ENCODE measurements at places on chromosomes 7 and 10.

GRCh38 chr7:5420067-5420880 is 3.4 kb downstream of the TNRC18 start:
- DNase-seq, result no peak

- no peak for DNase-seq
Observed at GRCh38 chr10:27701938-27702537, 43.6 kb downstream of the MKX start.

DNA sequence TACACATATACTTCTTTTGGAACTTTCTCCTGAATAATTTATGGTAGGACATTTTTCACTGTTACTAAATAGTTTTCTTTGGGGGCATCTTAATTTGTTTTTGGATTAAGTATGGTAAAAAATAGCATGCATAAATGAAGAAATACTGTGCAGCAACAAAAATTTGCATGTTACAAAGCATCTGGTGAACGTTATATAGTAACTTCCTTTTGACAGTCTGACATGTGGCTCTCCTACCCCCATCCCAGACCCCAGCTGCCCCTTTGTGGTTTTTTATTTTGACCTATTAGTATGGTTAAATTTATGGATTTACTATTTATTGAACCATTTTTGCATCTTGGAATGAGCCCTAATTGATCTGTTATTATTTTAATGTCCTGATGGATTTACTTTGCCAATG is 9.9 kb downstream of the TASOR2 start:
- no peak for DNase-seq

GRCh38 chr10:71241114-71241829 is 28.9 kb downstream of the UNC5B start:
- DNase-seq, result no peak

GRCh38 chr10:127911218-127911866 is 4.4 kb downstream of the PTPRE start:
- DNase-seq, result no peak

DNA sequence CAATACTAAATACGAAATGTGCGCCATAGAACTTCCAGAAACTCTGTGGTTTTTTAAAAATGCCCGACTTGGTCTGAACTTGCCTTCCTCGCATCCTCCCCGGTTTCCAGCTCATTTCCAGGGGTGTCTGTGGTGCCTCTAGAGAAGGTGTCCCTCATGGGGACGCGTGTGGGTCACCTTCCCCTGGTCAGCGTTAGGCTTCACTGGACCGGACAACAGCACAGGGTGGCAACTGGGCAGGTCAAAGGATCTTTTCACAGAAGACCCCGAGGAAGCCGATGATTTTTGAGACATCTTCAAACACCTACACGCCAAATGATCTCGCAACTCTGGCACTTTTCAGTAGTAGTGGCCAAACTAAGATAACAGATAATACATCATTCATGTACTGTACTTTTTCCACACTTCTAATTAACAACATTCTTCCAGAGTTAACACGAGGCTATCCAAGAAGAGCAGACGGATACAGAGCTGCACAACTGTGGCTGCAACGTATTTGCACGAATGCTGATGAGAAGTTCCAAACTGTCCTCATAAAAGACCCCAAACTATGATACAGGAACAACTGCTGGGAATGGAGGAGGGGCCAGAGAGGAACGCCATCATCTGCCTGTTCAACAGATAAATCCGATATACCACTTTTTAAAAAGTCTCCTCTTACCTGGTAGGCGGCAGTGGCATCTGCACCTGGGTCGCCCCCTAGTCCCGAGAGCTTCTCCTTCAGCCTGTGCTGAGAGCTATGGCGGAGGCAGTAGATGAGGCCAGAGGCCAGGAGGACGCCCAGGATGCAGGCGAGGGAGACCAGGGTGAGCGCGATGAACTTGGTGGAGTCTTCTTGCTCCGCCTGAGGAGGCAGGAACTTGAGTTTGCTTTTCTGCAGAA is 345.5 kb downstream of the DNAJB6 start:
- DNase-seq, result no peak

DNA sequence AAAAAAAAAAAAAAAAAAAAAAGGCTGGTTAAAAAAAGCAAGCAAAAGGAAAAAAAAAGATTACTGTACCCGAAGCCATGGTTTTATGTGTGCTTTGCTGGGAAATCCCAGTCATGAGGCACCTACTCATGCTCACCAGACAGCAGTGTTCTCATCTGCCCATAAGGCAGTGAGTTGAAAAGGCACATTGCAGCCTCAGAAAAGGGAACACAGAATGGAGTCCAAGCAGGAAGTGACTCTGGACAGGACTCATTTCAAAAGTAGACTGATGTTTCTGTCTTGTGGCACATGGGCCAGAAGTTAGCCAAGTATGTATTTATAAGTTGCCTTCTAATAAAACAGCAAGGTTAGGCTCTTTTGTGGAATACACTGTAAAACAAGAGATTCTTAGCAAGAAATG is 40.2 kb downstream of the PDSS1 start:
- no peak for DNase-seq

GRCh38 chr10:11097686-11098085 is 80.0 kb downstream of the CELF2 start:
- no peak for DNase-seq

GRCh38 chr7:148622887-148623585 is 32.5 kb downstream of the C7orf33 start:
- DNase-seq, result no peak

GRCh38 chr7:55164527-55164926 is 145.7 kb downstream of the EGFR start:
- DNase-seq, result peak; percentile 9

GRCh38 chr7:21370283-21370982 is 57.5 kb upstream of the SP4 start:
- no peak for DNase-seq

- DNase-seq, result no peak
Observed at GRCh38 chr7:23955145-23955544, 245.1 kb downstream of the STK31 start.

DNA sequence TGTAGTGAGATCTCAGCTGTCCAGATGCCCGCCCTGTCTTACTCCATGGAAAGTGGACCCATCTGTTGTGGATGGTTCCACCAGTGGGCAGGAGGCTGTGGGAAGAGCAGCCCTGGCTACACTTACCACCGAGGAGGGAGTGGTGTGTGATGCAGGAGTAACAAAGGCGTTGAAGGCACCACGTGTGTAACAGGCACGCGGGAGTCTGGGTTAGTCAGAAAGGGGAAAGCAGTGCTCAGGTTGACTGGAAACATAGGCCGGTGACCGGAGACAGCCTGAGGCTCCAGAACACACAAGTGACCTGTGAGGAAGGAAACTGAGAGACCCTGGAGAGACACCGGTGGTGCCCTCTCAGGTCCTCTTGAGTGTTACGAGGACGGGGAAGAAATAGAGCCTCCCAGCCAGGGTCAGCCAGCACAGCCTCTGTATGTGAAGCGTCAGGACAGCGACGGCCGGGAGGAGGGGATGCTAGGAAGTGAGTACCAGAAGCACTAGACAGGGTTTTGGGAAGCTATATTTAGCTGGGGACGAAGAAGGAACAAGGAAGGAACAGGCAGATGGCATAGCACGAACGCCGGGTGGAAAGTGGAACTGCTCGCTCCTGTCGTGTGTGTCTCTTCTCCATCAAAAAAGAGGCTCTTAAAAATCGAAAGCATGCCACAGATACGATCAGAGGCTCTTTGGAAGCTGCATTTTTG is 51.7 kb downstream of the DAGLB start:
- DNase-seq, result no peak

DNA sequence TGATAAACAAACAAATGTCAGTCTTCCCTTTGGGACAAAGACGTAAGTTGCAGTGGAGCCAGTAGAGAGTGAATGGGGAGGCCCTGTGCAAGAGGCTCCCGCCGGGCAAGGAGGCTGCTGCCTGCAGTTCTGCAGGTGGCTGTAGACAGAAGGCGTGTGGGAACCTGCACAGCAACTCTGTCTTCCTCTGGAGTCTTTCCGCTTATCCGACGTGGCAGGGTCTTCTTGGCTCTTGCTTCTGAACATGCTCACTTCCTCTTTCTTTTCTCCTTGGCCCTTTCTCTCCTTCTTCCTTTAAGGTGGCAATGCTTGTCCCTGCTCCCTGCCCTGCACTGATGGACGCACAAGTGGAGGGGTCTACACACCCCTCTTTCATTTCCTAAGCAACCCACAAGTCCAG is 122.5 kb downstream of the HIPK2 start:
- DNase-seq, result no peak

- no peak for DNase-seq
Observed at GRCh38 chr10:76641215-76641614, 996.4 kb downstream of the KCNMA1 start.

DNA sequence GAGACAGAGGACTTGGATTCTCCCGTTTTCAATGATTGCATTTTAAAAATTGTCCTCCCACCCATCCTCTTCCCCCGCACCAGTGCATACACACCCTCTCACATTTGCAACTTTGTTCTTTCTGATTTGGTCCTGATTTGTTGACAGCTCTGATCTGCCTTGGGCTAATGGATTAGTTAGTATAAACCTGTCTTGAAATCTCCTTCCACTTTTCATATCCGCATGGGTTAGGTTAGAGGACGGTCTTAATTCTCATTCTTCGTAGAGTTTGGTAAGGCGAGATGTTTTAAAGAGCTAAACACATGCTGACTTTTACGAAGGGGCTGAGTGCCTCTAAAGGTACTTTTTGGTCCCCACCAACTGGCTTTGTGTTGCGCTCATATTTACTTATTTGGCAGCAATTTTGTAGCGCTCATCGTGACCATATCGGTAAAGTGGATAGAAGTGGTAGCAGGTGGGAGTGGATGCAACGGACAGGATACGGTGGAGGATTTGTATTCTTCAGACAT is 1.1 kb downstream of the AHR start:
- DNase-seq, result no peak

DNA sequence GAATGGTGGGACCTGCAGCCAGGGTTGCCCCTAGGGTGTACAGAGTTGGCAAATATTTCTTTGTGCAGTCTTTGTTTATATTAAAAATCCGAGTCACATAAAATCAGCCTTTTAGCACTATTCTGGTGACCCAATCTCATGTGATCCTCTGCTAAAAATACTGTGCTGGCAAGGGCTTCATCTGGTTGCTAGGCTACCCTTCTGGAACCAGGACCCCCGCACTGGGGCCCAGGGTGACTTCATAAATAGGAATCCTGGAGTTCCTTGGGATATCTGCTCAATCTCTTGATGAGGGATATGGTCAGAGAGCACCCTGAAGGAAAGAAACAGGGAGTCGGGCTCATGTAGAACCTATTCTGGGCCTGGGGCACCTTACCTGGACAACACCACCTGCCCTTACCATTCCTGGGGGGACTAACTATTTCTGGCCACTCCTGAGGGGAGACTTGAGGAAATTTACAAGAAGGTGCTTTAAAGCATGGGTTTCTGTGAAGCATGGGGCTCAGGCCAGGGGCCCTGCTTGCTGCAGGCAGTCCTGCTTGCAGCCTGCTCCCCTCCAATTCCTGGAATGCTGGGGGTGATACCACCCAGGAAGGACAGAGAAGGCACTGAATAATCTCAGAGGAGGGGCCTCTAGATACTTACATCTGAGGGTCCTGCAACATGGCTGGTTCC is 44.7 kb downstream of the SH2D4B start:
- DNase-seq, result no peak

DNA sequence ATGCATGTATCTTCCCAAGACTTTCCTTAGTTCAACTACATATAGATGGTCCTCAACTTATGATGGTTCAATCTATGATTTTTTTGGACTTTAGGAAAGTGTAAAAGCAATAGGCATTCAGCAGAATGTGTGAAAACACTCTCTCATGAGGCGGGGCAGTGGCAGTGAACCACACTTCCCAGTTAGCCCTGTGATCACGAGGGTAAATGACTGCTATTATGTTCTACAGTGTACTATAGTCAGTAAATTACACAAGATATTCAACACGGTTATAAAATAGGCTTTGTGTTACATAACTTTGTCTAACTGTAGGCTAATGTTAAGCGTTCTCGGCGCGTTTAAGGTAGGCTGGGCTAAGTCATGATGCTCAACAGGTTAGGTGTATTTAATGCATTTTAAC is 169.3 kb downstream of the AMPH start:
- DNase-seq, result no peak

GRCh38 chr10:91250341-91250740 is 29.9 kb downstream of the PCGF5 start:
- DNase-seq, result no peak

- no peak for DNase-seq
Observed at GRCh38 chr7:43198599-43199090, 86.2 kb downstream of the HECW1 start.

DNA sequence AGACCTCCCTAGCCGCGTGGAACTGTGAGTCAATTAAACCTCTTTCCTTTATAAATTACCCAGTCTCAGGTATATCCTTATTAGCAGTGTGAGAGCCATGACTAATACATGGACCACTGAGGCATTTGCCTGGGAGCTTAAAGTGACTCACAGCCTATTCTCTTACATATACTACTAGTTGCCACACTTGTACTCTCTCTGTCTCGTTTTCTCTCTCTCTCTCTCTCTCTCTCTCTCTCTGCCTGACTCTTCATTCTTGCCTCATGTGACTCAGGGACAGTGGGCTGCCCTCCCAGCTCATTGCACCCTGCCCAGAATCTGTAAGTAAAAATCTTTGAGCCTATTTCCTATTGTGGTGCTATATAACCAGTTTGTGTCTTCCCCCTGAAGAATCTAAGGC is 238.5 kb upstream of the MAGI2 start:
- no peak for DNase-seq

DNA sequence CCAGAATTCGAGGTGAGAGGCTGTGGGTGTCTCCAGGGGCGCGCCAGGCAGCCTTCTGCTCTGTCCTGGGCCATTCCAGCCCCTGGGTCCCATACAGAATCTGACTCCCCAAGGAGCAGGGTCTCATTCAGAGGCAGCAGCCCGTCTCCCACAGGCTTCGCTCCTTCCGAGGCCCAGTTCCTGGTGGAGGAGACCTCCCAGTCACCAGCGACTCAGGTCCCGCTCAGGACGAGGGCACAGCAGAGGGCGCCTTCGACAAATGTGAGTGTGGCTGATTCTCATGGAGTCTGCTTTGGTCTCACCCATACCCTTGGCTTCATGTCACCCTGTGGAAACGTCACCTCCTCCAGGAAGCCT is 81.8 kb upstream of the GPR26 start:
- DNase-seq, result no peak

DNA sequence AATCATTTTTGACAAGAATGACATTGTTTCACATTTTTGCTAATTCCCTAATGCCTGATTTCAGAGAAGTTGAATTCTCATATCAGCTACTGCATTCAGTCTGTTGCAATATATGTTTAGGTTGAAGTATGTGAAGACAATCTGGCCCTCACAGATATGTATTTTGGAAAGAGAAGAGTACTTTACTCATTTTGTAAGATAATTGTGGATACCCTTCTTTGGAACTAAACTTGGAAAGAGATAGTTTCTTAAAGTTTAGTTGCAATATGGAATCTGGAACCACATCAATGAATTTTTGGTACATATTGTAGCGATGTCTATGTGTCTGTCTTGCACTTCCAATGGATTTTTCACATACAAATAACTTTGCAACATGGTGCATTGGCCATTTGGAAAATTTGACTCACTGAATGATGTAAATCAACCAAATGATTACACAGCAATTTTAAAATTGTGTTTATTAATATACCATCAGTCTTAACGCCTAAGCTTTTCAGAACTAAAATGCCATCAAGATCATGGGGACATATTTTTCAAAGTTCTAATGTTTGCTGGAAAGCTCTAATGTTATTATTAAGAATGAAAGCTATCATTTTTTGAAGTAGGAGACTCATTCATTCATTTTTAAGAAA is 39.3 kb upstream of the TMEM26 start:
- DNase-seq, result no peak

Measured in NCI-H1930 (cell line).